ENCODE measurements at places on chromosomes 1 and 21. TPM values are rescaled to one million over a fixed set of nuclear protein-coding genes. Genes with fewer than 3 reads are reported as not detected.

DNA sequence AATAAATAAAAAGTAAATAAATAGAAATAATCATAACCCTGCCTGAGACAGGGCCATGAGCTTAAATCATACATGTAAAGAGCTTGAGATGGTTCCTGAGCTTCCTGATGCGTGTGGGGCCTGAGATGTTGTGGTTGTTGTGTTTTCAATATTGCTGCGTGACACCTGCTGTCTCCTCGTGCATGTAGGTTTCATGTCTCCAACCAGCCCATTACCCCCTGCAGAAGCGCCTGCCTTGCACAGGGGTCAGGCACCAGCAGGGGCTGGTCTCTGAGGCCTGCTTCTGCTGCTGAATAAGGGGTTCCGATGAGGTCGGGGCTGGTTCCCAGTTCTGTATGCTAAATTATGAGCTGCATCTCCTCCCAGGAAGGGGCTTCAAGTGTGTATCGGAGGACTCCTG is 15.9 kb downstream of the UMODL1 start:
- no peak for DNase-seq

The CFH gene
- total RNA-seq = 25.6 TPM

DNA sequence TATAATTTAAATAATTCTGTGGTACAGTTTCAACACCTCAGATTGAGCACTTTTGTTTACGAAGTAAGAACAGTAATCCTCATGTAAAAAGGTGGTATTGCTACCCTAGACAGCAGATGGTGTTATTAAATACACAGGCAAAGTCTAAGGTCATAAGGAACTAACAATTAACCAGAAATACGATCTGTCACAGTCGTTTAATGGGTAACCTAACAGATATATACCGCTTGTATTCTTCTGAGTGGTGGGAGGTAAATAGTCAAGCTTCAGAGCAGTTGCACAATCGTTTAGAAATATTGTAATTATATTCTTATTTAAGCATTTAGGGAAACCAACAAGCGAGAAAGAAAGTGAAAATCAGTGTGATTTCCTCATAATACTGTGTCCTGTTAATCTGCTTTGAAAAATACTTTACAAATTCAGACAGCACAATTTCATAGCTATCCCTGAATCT is 9.8 kb upstream of the IRF2BP2 start:
- no peak for DNase-seq

- no peak for DNase-seq
Observed at GRCh38 chr1:201384406-201384782, 6.9 kb upstream of the TNNT2 start.

DNA sequence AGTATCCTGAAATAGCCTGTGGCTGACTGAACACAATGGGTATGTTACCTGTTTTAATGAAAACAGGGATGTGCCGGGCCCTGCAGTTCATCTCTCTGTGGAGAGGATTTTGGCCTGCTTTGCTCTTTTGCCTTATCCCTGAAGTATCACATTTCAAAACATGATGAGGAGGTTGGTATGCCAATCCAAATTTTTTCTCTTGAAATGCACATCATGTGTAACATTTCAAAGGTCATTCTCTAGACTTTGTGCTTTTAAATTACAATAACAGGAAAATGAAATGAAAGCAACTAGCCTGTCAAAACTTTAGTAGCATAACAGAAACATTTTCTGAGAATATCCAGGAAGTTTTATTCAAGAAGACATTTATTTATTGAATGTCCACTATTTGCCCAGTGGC is 118.9 kb downstream of the SLC44A5 start:
- DNase-seq = no peak

The PCNX2 gene
- 3.5 TPM for total RNA-seq

- no peak for DNase-seq
Observed at GRCh38 chr1:206438554-206438953, 31.7 kb upstream of the IKBKE start.

The FAF1 gene
- 68.1 TPM for total RNA-seq

DNA sequence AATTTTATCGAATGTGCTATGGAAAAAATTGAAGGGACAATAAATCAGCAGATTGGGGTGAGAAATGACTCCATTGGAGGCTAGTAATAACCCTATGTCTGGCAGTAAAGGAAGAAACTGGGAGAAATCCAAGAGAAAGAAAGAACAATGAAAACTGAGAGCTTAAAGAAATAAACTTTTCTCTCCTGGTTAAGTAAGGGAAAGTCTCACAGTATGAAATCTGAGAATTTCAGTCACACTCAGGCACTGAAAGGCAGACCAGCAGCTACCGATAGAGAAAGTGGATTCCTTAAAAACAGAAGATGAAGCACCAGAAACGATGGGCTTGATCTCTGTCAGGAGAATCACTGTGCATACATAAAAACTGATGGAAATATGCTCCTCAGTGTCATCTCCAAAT is 404.2 kb downstream of the PLPP3 start:
- no peak for DNase-seq

The LIX1L gene
- 30.1 TPM for total RNA-seq

GRCh38 chr1:29626066-29626465 is 389.7 kb downstream of the PTPRU start:
- DNase-seq = no peak

DNA sequence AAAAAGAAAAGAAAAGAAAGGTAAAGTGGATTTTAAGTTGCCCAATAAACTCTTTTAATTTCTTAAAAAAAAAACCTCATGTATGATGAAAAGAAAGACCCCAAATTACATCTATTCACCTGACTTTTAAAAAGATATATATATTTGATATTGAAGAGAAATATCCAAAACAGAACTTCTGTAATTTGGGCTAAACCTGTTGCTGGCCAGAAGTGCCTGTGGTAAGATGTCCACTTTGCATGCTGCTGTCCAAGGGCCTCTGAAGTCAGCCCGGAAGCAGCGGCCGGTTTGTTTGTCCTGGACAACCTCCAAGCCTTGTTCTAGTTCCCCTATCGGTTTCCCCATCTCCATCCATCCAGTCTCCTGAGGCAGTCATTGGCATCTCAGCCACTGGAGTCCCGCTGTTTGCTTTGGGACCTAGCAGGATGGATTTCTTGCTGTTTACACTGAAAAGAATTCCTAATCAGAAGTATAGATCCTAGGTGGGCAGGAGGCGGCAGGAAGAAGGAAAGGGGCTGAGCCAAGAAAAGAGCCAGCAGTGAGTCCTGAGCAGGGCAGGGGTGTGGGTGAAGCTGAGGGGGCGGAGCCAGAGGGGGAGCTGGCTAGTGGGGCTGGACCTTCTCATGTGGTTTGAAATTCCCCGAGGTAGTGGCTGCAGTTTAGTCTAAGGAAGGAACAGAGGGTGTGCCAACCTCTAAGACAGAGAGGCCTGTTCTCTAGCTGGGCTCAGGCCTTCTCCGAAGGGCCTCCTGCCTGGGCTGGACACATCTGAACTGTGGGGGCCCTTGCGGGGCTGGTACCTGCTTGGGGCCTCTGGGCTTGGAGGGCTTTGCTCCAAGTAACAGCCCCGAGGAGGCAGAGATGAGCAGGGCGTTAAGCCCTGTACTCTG is 3.3 kb downstream of the NCMAP start:
- peak; percentile 59 for DNase-seq

DNA sequence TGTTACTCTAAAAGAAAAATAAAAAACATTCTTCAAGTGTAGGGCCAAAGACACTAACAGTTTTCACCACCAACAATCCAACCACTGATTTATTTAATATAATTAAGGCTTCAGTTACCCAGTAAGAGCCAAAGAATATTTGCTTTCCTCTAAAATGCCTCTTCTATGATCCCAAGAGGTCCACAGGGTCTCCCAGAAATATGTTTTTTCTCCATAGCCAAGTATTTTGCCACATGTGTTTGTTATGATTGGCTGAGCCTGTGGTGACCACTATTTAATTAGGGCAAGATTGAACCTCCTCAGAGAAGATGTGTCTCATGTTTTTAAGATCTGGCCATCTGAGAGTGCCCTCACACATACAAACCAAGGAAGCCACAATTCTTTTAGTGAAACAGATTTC is 135.9 kb downstream of the TPR start:
- no peak for DNase-seq

The SMCP gene
- not detected for total RNA-seq

The PCBP3 gene
- total RNA-seq = 2.6 TPM

The VPS13D gene
- total RNA-seq = 85.0 TPM

GRCh38 chr1:115832651-115833050 is 8.3 kb downstream of the NHLH2 start:
- DNase-seq = no peak

DNA sequence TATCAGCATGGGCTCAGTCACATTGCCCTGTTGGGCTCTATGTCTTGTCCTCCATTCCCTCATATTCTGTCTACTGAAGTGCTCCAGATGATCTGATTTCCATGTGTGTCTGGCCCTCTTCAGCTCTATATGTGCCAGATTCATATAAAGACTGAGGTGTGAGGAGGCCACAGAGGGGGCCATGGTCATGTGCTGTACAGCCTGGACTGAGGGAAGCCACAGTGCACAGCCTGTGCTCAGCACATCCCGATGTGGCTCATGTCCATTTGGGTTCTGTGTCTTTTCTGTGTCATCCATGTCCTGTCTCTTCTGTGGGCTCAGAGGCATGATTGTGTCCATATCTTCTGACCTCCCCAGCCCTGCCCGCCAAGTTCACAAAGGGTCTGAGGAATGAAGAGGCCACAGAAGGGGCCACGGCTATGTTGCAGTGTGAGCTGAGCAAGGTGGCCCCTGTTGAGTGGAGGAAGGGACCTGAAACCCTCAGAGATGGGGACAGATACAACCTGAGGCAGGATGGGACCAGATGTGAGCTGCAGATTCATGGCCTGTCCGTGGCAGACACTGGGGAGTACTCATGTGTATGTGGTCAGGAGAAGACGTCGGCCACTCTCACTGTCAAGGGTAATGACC is 97.0 kb downstream of the OBSCN start:
- DNase-seq = no peak
